H54 (cell line): ENCODE measurements at places on chromosomes 5 and 9.

GRCh38 chr5:107377277-107377609 is 293.5 kb downstream of the EFNA5 start:
- no peak for DNase-seq

GRCh38 chr5:131855452-131855851 is 58.6 kb upstream of the FNIP1 start:
- DNase-seq: no peak

GRCh38 chr5:139228201-139228803 is 30.1 kb upstream of the SIL1 start:
- no peak for DNase-seq

DNA sequence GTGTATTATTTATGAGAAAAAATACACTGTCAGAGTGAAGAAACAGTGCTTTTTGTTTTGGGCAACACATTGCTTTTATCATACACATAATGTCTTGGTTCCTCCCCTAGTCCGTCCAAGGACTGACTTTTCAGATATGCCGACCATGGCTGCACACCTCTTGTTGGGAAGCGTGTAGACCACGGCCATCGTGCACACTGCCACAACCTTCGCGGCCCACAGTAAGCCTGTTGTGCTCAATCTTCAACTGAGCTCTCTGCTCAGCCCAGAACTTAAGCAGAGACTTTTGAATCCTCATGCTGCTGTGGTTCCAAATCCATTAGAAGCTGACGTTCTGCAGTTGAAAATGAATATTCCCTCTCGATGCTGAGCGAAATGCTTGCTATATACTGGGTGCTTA is 157.6 kb upstream of the IRX2 start:
- no peak for DNase-seq

DNA sequence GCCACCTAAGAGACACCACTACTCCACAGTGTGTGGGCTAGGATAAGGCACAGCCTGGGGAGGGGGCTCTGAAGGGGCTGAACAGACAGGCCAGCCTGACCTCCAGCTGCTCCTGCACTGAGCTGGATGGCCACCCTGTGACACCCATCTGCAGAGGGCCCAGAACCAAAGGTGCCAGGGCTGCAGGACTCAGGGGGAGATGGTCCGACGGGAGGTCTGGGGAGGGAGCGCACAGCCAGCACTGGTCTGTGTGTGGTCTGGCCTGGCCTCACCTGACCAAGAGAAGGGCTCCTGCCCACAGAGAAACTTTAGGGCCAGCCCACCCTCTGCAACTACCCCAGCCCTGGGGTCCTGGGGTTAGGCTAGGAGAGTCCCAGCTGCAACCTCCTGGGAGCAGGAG is 789 bp downstream of the LTC4S start:
- DNase-seq: no peak

GRCh38 chr9:33852216-33852826 is 35.4 kb downstream of the UBE2R2 start:
- DNase-seq: no peak

- no peak for DNase-seq
These were observed 713.8 kb upstream of the MEF2C start for GRCh38 chr5:89596821-89597220.

- DNase-seq: no peak
These were observed 238.0 kb upstream of the PTGER4 start for GRCh38 chr5:40441733-40442132.

DNA sequence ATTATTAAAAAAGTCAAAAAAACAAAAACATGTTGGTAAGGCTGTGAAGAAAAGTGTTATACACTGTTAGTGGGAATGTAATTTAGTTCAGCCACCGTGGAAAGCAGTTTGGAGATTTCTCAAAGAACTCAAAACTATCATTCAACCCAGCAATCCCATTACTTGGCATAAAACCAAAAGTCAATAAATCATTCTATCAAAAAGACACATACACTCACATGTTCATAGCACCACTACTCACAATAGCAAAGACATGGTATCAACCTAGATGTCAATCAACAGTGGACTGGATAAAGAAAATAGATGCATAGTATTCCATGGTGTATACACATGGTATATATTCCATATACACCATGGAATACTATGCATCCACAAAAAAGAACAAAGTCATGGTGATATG is 148.3 kb upstream of the ACOT12 start:
- no peak for DNase-seq

DNA sequence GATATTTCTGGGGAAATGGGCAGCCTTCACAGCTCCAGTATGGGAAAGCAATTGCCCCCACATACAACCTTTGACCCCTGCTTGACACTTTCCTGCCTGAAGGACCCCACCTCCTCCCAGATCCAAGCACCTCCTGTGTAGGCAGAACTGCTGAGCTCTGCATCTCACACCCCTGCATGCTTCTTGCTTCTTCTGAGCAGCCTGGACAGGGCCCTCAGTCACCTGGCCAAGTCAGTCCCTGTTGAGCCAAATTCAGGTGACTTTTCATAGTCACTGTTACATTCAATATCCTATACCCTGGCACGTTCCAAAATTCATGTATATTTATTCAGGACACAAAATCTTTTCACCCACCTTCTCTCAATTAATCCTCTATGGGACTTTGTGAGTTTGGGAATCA is 30.4 kb upstream of the CTSL start:
- no peak for DNase-seq

DNA sequence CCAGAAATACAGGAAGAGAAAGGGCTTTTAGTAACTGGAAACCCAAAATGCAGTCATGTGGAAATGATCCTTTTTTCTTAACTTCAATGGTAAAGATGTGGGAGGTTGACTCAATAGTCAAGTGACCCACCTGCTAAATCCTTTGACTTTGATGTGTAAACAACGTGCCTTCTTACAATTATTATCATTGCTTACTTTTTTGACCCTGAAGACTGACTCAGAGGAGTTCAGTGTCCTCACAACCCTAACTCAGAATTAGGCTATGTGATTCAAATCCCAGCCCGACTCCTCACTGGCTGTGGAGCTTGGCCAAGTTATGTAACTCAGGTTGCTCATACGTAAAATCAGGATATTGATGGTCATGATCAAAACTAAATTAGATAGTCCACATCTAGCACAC is 27.9 kb downstream of the ANXA1 start:
- no peak for DNase-seq

DNA sequence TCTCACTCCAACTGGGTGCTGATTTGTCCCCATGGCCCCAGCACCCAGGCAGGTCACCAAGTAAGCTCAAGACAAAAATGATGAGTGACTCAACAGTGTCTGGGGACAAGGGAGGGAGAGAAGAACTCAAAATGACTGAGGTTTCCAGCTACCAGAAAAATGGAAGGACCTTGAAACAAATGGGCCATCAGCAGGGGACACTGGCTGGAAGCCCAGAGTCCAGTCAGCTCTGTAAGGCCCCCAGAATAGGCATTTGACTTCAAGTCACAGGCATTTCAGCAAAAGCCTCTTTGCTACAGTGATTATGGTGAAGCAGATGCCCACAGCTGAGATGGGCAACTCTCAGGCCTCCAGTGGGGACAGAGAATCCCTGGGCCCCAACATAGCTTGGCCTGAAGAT is 139.0 kb upstream of the GABRP start:
- DNase-seq: no peak

GRCh38 chr5:85170183-85170582 is 785.5 kb upstream of the EDIL3 start:
- DNase-seq: no peak

GRCh38 chr5:130541617-130542221 is 623.3 kb downstream of the HINT1 start:
- no peak for DNase-seq

DNA sequence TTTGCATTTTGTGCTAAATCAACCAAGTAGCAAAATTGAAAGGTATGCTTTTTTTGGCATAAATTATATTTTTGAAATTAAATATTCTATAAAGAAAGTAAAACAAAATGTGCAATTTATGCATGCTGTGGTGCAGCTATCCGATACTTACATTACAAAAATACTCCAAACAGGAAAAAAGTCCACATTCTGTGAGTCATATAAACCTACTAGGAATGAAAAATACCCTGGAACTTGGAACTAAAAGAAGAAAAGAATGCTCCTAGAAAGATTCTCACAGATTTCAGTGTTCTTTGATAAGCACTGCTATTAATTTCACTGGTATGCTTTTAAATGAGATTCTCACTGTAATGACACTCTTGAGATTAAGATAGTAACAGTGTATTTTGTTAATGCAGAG is 92.6 kb downstream of the OSMR start:
- DNase-seq: no peak

DNA sequence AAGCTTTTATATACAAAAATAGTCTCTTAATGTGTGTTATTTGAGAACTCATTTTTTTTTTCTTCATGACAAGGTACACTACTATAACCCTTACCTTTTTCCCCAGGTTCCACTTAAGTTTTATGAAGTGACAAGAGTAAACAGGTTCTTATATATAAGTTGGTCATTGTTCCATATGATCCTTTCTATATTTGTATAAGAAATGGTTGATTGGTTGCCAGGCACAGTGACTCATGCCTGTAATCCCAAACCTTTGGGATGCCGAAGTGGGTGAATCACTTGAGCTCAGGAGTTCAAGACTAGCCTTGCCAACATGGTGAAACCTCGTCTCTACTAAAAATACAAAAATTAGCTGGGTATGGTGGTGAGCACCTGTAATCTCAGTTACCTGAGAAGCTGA is 108.3 kb downstream of the PCSK1 start:
- no peak for DNase-seq

DNA sequence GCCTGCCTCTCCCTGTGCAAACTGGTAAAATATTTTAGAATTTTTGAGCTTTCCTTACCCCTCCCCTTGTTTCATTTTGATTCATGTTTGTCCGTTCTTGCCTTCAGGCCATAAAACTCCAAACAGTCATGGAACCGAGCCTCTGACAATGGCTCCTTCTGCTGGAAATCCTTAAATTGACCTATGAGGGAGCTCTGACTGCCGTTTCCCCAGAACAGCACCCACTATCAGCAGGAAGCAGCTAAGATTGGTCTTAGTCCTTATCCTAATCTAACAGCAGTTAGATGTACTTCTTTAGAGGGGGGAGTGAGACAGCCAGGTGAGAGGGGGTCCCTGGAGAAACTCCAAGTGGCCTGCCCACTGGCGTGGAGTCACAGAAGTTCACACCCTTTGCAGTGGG is 106.7 kb downstream of the FAM174A start:
- no peak for DNase-seq

GRCh38 chr5:26719803-26720202 is 318.6 kb downstream of the CDH9 start:
- no peak for DNase-seq
